ENCODE measurements at places on chromosomes 3 and 15.

- DNase-seq, result no peak
These were observed 112.0 kb upstream of the SLC7A14 start for GRCh38 chr3:170697908-170698307.

- no peak for DNase-seq
These were observed 3.3 kb upstream of the RNU6-1 start for GRCh38 chr15:67843092-67843501.

GRCh38 chr3:139301654-139302053 lies 42.2 kb upstream of the MRPS22 start:
- no peak for DNase-seq

DNA sequence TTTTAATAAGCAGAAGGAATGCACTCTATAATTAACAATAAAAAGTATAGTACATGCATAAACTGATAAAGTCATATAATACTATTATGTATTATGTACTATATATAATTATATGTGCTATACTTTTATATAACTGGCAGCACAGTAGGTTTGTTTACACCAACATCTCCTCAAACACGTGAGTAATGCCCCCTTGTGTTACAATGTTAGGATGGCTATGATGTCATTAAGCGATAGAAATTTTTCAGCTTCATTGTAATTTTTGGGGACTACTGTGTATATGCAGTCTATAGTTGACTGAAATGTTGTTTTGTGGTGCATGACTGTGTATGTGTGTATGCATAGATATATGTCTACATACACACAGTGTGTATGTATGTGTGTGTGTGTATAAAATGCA lies 100.6 kb downstream of the SLMAP start:
- DNase-seq, result no peak

DNA sequence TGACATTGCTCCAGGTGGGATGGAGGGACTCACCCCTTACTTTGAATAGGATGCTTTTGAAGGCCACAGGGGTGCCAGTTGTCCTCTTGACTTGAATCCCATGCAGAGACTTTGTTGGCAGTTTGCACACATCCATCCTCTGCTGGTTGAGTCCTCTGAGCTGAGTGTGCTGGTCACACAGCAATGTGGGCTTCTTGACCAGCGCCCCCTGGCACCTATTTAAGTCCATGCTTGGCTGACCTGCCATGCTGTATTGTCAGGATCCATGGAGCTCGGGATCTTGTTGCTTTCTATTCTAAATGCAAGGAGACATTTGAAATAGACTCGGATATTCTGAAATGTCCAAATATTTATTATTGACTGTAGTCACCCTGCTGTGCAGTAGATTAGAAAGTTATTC lies 19.8 kb downstream of the RAB7A start:
- DNase-seq, result no peak

GRCh38 chr3:108669208-108669607 lies 79.7 kb downstream of the DZIP3 start:
- DNase-seq, result no peak

- DNase-seq, result no peak
These were observed 63.9 kb downstream of the RBM6 start for GRCh38 chr3:50003824-50004223.

DNA sequence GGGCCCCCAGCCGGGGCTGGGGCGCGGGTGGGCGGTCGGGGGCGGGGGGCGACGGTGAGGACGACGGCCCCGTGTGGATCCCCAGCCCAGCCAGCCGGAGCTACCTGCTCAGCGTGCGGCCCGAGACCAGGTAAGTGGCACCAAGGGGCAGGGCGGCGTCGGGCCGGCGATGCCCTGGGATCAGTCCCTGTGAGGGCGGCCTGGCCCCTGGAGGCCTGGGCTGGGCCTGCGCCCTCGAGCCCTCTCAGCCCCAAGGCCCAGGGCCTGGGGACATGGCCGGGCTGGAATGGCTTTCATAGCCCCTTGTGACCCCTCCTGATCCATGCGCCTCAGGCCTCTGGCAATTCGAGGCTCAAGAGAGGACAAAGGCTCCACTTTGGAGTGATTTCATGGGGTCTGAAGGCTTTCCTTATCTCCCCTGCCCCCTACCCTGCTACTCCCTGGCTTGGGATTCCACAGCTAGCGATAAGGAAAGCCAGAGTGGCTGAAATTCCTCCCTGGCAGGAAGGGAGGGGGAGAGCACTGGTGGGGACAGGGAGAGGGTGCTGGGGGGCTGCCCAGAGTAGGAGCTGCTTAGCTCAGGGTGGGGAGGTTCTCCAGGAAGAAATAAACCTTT lies 418 bp downstream of the ALPK3 start:
- DNase-seq, result no peak

DNA sequence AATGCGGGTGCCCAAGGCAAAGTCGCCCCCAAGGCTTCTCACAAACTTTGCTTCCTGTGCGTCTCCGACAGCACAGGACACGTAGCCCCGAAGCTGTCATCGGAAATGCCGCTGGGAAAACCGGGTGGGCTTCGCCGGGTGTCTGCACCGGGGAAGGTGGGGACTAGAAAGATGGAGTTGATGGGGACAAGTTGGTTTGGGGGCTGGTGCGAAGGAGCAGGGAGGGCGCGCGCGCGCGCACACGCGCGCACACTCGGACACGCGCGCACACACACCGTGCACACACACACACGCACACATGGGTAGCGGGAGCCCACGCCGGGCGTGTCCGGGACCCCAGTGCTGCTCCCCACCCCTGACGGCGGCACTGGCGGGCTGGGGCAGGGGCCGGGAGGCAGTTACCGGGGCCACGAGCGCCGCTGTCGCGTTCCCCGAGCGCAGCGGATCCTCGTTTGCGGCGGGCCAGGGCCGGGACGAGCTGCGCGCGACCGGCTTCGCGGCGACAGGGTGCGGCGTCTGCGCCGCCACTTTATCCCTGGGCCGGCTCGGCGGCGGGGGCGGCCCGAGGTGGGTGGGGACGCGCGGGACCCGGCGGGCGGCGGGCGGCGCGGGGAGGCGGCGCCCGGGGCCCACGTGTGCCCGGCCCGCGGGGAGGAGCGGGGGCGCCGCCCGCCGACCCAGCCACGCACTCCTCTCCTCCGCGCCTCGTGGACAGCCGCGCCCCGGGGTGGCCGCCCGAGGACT lies 539 bp upstream of the MGLL start:
- DNase-seq, result no peak

DNA sequence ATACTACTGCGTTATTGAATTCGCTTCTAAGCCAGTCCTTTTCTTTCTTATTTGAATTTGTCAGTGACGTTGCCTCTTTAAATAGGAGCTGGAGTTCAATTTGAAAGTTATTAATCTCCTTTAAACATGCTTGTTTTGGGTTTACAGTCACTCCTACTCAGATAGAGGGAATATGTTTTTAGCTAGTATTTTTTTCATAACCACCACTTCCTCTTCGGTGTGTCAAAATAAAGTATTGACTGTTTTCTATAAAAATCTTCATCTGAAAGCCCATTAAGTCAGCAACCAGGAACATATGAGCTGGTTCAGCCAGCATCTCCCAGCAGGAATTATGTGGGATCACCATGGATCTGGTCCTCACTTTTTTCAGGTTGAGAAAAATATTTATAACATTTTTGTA lies 772.9 kb downstream of the DIPK2A start:
- DNase-seq, result no peak

DNA sequence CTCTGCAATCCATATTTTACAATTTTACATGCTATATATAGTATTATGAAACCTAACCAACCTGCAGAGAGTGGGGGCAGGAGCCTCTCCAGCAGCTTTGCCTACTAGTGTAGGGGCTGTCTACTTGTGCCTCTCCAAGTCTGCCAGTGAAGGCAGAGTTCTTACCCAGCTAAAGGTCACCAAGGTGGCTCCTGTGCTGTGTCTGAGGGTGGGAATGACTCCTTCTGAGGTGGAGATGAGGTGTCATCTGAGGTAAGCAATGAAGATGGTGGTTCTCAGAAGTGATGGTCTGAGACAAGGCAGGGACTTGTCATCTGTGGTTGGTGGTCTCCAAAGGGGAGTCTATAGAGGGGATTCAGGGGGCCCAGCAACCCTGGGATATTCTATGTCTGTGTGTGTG lies 47.5 kb downstream of the SACM1L start:
- DNase-seq, result no peak

GRCh38 chr15:40873694-40874561 lies at the start of gene RHOV:
TSS of gene RHOV (minus strand) at chr15:40874234. CDS start at chr15:40874139, 95 bp downstream.
- no peak for DNase-seq
